ENCODE measurements at places on chromosomes 3 and 15.

- DNase-seq: no peak
Measured at GRCh38 chr3:25292595-25292994, 135.5 kb upstream of the RARB start.

GRCh38 chr3:101131767-101132166 is 138.5 kb upstream of the ABI3BP start:
- no peak for DNase-seq

GRCh38 chr15:63382966-63383710 is 1.5 kb upstream of the CA12 start:
- DNase-seq: no peak

DNA sequence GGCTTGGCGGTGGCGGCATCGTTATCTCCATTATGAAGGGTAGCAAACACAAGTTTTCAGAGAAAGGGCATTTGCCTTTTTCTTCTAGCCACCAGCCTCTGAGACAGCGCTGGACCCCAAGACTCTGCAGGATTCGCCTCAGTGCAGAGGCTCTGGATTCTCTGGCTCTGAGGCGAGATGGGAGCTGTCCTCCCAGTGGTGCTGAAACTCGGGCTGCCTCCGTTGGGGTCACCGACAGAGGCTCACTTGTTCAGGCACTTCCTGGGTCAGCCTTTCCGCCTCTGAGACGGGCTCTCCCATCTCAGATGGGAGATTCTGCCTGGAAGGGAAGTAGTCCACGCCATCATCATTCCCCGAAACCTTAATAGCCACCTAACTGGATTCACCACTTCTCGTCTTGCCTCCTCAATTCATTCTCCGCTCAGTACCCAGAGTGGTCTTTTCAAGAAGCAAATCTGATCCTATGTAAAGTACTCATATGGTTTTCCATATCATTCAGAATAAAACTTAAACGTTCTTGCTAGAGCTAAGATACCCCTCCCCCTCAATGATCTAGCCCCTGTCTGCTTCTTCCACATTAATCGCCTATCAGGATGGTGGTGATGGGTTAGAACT is 76.9 kb downstream of the RHCG start:
- DNase-seq: no peak

GRCh38 chr15:68431037-68431791 is 749 bp downstream of the ITGA11 start:
- no peak for DNase-seq

GRCh38 chr3:141825216-141826011 is 51.0 kb upstream of the ATP1B3 start:
- no peak for DNase-seq

DNA sequence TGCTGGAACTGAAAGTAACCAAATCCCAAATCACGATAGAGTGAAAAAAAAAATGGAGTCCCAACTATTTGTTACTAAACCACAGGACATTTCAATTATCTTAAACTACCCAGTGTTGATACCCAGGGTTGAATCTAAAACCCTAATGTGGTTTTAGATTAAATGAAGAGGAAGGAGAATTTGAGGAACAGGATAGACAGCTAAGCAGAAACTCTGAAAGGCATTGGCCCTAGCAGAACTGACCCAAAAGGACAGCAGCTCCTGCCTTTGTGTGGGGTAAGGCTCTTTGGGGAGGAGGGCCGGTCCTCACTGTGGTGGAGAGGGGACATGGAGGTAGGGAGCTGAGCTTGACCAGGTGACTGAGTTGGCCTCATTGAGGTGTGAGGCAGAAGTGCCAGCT is 30.7 kb upstream of the SNRK start:
- no peak for DNase-seq

- DNase-seq: no peak
Measured at GRCh38 chr3:71260782-71261181, 322.7 kb downstream of the FOXP1 start.
